Spinal cord (tissue), 10 donors: ENCODE measurements at places on chromosomes 16 and 17.

- DNase-seq = peak; percentile 31
Observed at GRCh38 chr16:10103118-10103517, 79.1 kb downstream of the GRIN2A start.

- DNase-seq = no peak
Observed at GRCh38 chr16:73545755-73546154, 497.8 kb upstream of the ZFHX3 start.

DNA sequence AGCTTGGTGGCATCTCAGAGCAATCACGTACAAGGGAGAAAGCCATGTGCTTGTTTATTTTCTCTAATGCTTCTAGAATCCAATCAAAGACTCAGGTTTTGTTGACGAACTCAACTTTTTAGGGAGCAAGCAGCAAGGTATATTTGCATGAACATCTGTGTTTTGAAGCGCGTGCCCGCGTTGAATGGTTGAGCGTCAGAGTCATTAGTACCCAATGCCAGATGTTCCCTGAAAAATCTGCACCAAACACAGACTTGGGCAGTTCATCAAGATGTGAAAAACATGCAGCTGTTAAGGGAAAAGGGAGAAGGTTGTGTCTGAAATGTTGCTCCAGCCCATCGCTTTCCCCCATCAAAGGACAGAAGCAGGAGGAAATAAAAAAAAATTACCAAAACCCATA is 170.4 kb downstream of the SNX29 start:
- no peak for DNase-seq

DNA sequence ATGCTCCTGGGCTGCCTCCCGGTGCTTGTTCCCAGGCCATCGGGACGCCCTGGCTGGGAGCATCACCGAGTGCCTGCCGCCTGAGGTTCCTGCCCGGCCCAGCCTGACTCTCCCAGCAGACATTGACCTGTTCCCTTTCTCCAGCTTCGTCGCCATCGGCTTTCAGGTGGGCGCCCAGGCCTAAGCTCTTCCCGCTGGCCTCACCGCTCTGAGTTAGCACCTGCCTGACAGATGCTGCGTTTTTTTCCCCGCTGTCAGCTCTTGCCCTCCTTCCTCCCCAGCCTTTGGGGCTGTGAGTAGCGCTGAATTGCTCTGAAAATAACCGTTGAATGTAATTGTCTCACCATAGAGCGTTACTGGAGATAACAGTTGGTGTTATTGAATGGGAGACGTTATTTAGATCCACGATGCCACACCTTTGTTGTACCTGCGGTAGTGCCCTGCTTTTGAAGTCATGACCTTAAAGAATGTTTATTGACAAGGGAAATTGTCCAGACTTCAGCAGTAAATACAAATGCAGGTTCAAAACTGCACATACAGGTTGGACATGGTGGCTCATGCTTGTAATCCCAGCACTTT is 21.3 kb upstream of the SMIM5 start:
- DNase-seq = no peak

- DNase-seq = no peak
Observed at GRCh38 chr17:11138023-11138422, 103.0 kb upstream of the SHISA6 start.

DNA sequence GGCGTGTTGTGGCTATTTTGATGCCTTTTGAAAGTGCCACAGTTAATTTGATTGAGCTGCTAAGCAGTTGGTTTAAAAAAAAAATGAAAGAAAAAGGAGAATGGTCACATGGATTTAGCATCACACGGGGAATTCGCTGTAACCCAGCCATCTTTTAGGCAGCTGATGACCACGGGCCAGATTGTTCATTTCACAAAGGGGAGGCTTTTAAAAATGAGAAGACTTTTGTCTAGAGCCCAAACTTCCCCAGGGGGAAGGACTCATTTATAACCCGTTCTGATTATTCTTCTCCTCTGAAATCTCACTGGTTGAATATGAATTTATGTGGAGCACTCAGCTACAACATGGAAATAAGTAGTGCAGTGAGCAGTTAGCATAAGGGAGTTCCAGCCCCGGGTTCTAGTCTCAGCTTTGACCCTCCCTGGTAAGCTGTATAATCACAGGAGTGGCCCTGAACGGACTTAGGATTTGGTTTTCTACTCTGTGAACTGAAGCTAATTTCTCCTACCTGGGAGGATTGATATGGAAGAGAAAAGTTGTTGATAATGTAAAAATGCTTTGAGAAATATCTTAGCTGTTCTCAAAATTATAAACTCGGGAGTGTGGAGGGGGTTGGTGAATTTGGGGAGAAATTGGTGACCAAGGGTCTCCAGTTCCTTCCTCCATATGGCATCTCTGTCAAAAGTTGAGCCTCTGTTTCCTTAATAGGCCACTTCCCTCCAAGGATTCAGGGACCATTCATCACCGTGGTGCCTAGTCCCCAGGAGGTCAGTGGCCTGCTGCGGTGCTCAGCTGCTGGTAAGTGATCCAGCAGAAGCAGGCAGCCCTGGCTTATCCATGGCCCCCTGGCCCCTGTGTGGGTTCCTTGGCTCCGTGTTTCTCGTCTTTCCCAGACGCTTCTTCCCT is 76.4 kb upstream of the TBX2 start:
- peak; percentile 28 for DNase-seq

DNA sequence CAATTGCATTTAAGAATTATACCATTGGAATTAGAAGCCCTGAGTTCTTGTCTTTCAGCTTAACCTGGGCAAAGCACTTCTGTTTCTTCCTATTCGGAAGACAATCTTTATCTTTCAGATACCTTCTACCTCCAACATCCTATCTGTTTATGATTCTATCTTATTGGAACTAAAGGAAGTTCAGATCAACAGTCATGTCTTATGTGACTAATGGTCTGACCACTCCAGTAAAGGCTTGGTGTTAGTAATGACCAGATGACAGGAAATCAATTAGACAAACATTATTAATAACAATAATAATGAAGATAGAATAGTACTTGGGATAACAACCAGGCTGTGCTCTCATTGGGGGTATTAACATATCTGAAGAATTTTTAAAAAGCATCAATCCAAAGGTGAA is 11.3 kb downstream of the HS3ST3A1 start:
- DNase-seq = no peak

GRCh38 chr16:14444979-14445810 is 184.9 kb downstream of the PARN start:
- no peak for DNase-seq

GRCh38 chr17:2644971-2645370 is 51.5 kb downstream of the PAFAH1B1 start:
- no peak for DNase-seq

DNA sequence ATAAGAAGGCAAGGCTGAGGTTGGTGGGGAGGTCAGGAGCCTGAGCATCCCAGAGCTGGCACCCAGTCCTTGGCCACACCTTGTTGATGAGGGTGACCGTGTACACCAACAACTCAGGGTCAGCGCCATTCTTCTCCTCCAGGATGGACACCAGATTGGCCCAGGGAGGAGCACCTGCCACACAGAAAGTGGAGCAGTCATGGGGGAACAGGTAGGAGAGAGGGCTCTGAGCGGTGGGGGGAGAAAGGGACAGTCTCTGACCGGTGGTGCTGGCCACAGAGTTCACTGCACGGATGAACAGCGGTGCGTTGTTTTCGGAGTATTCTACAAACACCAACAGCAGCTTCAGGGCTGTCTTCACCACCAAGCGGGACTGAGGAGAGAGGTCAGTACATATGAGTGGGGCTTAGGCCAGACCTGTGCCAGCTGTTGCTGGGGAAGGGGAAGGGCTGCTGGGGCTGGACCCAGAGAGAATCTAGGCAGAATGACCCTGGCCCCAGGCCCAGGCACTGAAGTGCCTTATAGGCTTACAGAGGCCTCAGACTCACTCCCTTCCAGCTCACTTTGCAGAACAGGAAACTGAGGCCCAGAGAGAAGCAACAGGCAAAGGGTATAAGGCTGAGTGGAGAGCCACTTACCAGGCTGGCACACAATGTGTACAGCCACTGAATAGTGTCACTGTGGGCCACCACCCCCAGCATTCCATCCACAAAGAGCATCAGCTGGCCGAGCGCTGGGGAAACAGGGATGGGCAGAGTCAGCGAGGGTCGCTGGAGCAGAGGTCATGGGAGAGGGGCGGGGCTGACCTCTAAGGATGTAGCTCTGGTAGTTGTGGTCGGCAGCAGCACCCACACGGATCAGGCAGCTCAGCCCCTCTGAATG is 9.6 kb downstream of the FHOD1 start:
- no peak for DNase-seq

DNA sequence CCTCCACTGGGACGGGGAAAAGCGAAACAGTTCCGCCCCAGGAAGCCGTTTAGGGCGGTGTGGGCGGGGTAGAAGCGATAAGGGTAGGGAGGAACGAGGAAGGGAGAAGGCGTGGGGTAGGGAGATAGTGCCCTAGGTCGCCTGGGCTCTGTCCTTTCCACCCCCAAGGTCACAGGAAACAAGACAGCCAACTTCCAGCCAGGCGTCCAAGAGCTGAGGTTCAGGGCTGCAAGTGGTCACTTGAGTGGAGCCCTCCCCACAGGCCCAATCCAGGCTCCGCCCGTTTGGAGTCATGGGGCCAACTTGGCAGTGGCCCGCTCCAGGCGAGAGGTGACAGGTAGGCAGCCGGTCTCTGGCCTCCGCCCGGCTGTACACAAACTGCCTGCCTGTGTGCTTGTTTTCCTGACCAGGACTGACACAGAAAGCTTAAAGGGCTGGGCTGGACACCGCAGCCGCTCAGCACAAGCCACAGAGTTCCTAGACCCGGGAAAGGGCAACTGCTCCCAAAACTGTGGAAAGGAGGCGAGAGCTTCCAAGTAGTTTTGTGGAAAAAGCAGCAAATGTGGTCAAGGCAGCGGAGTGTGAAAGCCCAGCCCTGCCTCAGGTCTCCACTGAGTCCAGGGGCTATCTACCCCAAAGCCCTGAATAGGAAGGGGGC is at the start of gene RILP:
RILP (minus strand) TSS at position 23 of the 658 bp plus-strand sequence. CDS start 62 bp downstream, outside the sequence.
- DNase-seq = no peak

- no peak for DNase-seq
Observed at GRCh38 chr17:83145358-83145738, 65.9 kb downstream of the METRNL start.

GRCh38 chr16:11401161-11402050 is 56.1 kb downstream of the RMI2 start:
- DNase-seq = no peak

DNA sequence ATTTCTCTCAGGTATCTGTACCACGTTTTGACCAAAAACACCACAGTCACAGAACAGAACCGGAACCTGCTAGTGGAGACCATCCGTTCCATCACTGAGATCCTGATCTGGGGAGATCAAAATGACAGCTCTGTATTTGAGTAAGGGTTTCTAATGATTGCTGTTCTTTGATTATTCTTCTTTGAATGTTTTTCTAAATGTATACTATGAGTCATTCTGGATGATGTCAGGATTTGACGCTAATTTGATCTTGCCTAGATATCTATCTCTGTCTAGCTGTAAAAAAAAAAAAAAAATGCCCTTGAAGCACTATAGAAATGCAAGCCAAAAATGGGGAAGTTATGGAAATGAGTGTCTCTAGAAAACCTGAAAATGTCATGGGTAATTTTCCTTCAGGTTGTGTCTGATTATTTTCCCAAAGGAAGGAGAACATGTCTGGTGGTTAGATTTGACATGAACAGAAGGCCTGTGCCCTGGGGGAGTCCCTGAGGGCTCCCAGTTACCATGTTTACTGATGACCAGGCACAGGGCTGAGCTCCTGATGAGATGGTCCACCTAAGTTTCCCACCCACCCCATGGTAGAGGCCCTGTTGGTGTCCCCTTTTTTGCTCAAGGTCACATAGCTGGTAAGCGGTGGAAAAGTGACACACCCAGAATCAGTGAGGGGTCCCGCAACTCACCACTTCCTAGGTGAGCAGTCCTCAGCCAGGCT is 13.6 kb downstream of the CLEC16A start:
- DNase-seq = no peak

DNA sequence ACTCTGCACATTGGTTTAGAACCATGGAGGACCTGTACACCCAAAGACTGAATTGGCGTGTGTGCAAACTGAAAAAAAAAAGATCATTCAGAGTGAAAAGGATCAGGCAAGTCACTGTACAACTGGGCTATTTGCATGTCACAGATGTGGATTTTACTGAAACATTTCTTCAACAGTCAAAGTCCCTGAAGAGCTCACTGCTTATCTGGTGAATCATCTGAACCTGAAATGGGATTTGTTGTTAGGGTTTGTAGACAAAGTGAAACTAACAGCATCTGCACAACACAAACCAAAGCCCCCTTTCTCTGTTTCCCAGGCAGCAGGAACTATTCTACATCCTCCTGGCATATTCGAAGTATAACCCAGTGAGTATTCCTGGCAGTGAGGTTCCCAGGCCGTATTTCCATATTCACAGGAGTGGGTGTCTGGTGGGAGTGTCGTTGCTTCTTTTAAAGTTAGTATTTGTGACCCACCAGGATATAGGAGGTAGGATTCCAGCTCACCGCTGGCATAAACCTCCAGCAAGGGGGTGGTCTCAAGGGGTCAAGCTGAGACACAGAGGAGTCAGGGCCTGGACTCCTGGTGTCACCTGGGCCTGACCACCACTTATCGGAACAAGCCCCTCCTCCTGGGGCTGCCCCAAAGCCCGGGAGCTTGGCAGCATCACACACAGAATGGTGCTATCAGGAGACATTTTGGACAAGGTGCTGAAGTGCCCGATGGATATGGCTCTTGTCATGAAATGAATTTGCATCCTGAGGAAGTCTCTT is 80.9 kb downstream of the GOSR1 start:
- DNase-seq = no peak

- no peak for DNase-seq
Observed at GRCh38 chr17:81231766-81232581, 6.9 kb downstream of the TEPSIN start.

GRCh38 chr16:80346111-80346632 is 194.6 kb upstream of the DYNLRB2 start:
- DNase-seq = peak; percentile 47

- DNase-seq = no peak
Observed at GRCh38 chr17:17343160-17343735, 40.1 kb downstream of the NT5M start.

GRCh38 chr16:29989111-29989858 is 6.1 kb downstream of the HIRIP3 start:
- no peak for DNase-seq

- DNase-seq = no peak
Observed at GRCh38 chr17:79388556-79389295, 222.1 kb downstream of the RBFOX3 start.

DNA sequence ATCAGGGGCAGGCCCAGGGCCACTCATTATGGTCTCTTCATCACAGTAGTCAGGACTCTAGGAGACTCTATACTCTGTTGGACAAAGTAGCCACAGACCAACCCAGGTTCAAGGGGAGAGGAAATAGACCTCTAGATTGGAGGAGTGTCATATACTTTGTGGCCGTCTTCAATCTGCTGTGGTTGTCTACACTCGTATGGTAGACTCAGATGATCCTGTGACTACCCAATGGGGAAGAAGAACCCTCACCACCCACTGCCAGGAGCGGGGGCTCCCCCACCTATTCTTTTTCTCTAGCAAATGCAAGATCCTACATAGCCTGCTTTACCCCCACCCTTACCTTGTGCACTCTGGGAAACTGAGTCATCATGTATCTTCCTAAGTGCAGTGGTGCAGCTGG is 80.5 kb downstream of the KSR1 start:
- no peak for DNase-seq

GRCh38 chr16:26360867-26361266 is 669.1 kb downstream of the HS3ST4 start:
- DNase-seq = no peak
